Activated naive CD4-positive, alpha-beta T cell treated with anti-CD3 and anti-CD28 coated beads, Interleukin-2, amount 10 ng/mL, durations not matched to agents 7 days and 5 days (primary cell): ENCODE measurements at places on chromosomes 3 and 15.

GRCh38 chr15:93296759-93297500, 207.9 kb upstream of the RGMA start:
- DNase-seq = no peak

GRCh38 chr3:170713653-170714052, 127.8 kb upstream of the SLC7A14 start:
- no peak for DNase-seq

GRCh38 chr3:88828466-88828865, 279.0 kb upstream of the EPHA3 start:
- DNase-seq = no peak

DNA sequence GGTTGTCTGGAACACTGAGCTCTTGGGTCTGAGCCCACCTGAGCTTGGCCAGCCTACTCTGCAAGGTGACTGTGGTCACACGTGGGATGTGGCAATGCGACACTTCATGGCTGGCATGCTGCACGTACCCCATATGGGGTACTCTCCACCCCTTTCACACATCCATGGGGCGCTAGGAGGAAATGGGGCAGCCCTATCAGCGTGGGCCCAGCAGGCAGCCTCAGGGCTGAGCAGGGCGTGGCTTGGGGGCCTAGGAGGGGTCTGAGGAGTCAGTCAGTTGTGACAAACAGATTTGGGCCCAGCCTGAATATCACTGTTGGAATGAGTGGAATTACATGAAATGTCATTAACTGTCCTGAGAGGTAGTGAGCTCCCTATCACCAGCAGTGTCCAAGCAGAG, 82.3 kb upstream of the LINGO1 start:
- DNase-seq = no peak

- no peak for DNase-seq
Measured at GRCh38 chr15:39282663-39283208, 298.1 kb upstream of the THBS1 start.

DNA sequence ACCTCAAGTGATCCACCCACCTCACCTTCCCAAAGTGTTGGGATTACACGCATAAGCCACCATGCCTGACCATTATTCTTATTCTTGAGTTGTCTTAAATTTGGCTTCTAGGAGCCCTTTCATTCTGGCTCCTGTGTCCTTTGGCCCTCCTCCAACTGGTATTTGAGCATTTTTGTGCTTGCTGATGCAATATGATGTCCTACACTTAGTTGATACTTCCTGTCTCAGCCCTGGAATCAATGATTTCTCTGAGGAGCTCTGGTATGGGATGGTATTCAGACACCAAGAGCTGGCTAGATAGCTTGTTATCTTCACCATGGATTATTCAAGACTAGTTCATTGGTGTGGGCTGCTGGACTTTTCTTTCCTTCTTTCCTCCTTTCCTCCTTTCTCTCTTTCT, 25.4 kb downstream of the ZNF621 start:
- DNase-seq = no peak

DNA sequence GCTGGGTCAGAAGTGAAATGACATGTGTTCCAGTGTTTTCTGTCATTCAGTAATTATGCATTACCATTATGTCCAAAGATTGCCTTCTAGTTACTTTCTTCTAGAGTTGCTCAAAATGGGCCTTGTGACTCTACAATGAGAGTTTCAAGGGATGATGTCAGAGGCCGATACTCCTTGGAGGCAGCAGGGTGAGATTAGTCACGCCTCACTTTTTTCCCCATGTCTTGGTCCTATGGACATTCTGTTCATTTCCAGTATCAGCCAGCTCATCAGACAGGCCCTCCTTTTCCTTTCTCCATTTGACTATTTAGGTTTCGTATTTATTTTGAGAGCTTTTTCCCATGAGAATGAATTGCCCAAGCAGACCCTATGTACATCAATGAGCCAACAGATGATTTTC, 17.5 kb downstream of the VGLL3 start:
- DNase-seq = no peak

DNA sequence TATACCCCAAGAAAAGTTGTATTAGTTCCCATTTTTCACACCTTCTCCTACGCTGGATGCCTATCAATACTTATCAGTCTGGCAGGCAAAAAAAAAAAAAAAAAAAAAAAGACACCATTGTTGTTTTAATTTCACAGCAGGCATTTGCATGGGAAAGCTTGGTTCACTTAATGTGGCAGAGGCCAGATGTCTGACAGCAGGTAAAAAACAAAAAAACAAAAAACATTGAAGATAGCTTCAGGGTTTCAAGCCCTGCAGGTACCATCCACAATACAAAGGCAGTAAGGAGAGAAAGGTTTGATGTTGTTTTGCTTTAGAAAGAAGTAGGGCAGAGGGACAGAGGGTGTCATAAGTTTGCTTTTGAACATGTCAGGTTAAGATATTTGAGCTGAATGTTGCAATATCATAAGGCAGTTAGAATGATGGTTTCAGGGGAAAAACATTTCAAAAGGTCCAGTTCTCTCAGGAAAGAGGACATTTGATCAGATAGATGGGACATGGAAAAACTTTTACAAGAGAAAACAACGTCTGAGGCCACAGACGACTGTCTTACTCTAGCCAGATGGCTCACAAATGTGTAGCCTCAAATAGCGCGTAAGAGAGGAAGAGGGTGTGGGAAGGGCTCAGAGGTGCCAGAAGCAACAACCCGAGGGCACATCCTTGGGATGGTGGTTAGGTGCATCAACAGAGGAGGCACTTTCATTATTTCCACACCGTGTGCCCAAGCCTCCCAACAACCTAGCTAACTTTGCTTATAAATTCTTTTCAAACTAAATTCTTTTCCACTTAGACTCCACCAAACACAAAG, 25.7 kb downstream of the PCOLCE2 start:
- DNase-seq = no peak
